Brain pericyte (primary cell): ENCODE measurements at places on chromosomes 1 and 21.

GRCh38 chr1:218478336-218478735, 133.2 kb downstream of the TGFB2 start:
- no peak for DNase-seq

DNA sequence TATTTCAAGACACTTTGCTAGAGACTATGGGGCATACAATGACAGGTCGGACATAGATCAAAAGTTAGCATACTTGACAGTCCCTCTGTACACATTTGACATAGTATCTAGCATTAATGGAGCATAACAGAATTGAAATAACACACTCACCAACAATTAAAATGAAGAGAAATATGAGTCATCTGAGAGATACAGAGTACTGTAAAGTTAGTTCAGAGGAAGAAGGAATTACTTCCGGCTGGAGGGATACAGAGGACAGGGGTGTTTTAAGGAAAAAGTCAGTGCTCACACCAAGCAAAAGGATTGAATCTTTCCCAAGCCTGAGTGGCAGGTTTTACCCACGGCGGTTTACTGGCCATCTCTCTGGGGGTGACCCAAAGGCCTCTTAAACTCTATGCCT, 2.4 kb downstream of the ZMYND12 start:
- no peak for DNase-seq

GRCh38 chr1:4684136-4684535, 29.7 kb downstream of the AJAP1 start:
- no peak for DNase-seq

DNA sequence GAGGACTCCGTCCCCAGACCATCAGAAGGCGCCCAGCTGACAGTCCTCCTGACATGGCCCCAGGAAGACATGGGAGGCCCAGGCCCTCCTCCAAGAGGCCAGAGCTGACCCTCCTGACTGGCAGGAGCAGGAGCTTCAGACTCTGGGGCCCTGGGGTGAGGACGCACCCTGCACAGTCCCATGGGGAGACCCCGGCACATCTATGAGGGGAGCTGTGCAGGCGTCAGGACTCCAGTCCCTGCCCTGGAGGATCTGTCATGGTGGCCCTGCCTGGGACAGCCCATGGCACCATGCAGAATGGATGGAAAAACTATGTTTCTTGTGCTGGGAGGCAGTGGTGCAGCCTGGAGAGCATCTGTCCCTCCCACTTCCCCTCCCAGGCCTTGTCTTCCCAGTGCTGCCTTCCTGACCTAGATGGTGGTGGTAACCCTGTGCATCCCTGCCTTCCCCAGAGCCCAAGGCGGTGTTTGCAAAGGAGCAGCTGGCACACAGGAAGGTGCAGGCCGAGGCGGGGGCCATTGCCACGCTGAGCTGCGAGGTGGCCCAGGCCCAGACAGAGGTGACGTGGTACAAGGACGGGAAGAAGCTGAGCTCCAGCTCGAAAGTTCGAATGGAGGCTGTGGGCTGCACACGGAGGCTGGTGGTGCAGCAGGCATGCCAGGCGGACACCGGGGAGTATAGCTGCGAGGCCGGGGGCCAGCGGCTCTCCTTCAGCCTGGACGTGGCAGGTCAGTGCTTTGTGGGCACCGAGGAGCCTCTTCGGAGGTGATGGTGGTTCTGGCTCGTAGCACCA, 41.9 kb downstream of the OBSCN start:
- DNase-seq = no peak

GRCh38 chr1:216606047-216606637, 117.1 kb downstream of the ESRRG start:
- DNase-seq = no peak

- no peak for DNase-seq
Observed at GRCh38 chr1:89996450-89997110, 1.7 kb downstream of the ZNF326 start.

GRCh38 chr1:229225331-229225782, 45.6 kb upstream of the RAB4A start:
- no peak for DNase-seq

DNA sequence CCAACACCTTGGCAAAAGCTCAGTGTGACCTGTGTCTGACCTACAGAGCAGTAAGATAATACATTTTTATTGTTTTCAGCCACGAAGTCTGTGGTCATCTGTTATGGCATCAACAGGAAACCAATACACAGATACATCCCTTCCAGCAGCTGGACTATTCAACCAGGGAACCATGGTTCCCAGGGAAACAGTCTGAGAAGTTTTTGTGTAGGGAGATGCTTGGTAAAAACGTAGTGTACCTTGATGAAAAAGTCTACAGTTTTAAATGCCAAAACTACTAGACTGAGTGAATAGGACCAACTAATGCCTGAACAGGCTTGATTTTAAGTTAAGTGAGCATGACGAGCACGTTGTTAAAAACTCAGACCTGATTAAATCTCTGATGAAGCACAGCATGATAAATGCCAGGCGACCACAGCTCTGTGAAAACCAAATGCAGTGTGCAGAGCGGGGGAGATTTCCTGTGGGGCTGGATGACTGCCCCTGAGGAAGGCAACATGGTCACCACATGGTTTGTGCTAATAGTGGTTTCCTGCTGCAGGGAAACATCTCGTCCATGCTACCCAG, 228.9 kb downstream of the TNR start:
- DNase-seq = no peak
